Stimulated activated CD8-positive, alpha-beta memory T cell treated with anti-CD3 and anti-CD28 coated beads, Interleukin-4, amount 100 ng/mL, for 4 hours (primary cell): ENCODE measurements at places on chromosomes 4 and X.
A peak's percentile ranks its signal among the peaks of the same experiment; 100 is the strongest.

DNA sequence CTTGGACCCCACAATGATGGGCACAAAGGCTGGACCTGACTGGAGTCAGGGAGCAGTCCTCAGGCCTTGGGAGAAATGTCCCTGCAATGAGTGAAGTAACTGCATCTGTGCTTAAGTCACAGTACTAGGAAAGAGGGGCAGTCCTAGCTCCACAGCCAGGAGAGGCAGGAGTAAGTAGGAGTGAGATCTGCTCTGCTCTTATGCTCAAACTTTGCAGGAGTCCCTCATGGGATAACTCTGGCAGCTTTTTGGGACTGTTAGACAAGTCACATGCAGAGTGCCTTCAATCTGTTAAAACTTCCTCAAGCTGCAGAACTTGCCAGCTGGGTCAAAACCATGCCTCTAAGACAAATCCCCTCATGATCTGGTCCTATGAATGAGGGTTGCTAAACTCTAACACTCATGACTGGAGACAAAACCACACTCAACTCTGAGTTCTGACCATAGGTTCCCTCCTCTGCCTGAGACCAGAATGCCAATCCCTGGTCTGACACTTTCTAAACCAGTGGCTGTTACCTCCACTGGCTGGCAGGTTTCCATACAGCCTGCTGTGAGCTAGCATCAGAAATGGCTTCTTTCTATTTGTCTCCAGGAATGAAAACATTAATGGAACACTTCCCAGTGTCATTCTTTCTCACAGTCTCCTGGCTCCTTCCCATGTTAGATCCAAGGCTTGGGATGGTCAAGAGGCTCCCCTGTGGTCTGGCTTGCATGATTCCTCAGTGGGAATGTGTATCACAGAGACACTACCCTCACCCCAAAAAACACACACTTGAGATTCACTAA is 819.3 kb downstream of the PCDH7 start:
- DNase-seq = no peak

GRCh38 chrX:133323431-133323830 is 91.9 kb downstream of the GPC4 start:
- no peak for DNase-seq

DNA sequence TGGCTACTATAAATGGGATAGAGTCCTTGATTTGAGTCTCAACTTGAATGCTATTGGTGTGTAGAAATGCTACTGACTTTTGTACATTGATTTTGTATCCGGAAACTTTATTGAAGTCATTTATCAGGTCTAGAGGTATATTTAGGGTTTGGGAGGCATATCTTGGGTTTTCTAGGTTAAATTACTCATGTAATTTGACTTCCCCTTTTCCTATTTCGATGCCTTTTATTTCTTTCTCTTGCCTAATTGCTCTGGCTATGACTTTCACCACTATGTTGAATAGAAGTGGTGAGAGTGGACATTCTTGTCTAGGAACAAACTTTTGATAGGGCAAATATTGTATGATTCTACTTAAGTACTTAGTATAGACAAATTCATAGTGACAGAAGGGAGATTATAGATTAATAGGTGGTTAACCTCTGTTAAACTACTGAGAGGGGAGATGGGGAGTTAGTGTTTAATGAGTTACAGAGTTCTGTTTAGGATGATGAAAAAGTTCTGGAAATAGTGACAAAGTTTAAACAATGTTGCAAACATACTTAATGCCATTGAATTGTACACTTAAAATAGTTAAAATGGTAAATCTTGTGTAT is 22.8 kb upstream of the HSPA4L start:
- DNase-seq = no peak

- DNase-seq = no peak
Measured at GRCh38 chrX:10882484-10882883, 228.6 kb upstream of the HCCS start.

GRCh38 chr4:95093460-95093859 is 335.7 kb downstream of the BMPR1B start:
- DNase-seq = no peak

DNA sequence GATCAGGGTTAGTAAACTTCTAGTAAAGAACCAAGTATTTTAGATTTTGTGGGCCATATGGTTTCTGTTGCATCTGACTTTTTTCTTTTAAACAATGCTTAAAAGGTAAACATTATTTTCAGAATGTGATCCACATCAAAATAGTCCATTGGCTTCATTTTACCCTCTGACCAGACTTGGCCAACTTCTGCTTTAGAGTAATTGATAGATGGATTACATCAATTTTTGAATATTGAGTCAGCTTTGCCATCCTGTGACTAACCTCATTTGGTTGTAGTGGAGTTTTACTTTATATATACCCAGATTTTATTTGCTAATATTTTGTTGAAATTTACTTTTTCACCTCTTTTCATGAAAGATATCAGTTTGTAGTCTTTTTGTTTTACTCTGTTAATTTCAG is 559.8 kb downstream of the TLL1 start:
- no peak for DNase-seq

DNA sequence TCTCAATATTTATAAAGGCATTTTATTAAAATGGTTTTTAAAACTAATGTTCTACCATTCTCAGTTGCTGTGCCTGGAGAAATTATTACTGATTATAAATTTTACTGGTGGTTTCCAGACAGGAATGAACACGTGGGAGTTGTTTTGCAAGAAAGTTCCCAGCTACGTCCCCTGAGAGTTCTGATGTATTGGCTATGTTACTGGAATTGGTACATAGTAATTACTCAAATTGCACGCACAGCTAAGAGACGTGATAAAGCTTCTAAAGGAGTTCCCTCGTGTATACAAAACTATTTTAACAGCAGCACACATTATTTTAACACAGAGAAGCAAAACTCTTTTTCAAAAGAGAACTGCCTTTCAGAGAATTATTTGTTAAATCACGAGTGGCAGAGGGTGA is 292.2 kb downstream of the NLGN4X start:
- DNase-seq = no peak

DNA sequence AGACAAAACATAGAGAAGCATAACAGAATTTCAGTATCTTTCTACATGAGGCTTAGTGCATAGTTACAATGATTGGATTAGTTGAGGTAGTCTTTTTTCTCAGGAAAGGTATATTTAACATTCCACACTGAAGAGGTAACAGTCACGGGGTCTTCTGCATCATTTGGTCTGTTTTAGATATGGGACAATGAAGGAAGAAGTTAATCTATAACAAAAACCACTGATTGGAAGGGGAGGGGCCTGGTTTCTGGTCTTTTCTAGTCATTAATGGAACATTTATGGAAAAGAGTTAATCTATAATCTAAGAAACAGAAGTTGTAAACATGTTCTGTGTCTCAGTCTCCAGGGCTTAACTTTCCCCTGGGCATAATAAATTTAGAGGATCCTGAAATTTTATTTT is 37.3 kb upstream of the HPSE start:
- no peak for DNase-seq

DNA sequence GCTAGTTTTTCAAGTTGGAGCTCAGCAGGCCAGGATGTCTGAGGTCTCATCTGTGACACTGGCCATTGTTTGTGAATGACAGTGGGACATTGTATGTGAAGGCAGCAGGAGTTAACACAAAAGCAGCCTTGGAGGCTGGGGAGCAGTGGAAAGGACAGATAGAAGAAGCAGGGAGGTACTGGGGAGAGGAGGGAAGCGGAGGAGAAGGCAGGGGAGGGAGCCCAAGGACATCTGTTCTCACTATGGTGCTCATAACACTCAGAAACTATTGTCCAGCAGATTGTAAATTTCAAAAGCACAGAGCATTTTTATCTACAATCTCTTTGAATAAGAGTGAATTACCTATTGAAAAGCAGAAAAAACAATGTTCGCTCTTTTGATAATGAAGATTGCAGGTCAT is 253.6 kb upstream of the DIPK2B start:
- DNase-seq = no peak

GRCh38 chr4:77849278-77849965 is 13.2 kb upstream of the MRPL1 start:
- DNase-seq = no peak

DNA sequence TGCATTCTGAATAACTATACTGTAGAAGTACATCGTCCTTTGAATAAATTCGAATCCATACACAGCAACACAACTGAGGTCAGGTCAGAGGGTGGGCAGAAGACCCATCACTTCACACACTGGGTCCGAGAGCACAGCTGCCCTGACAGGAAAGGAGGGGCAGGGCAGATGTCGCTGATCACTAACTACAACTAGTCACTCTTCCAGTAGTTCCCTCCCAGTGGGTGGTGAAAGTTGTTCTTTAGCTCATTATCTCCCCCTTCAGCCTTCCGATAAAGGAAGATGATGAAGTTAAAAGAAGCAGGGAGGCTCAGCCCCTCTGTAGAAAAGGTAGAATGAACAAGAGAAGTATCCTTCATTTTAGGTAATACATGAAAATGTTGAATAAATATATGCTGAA is 278.9 kb downstream of the INPP4B start:
- DNase-seq = peak; percentile 1
